ENCODE measurements at places on chromosomes 4 and X. TPM values are rescaled to one million over a fixed set of nuclear protein-coding genes. Genes with fewer than 3 reads are reported as not detected.

The PAGE1 gene
- 0.41 TPM for total RNA-seq

The NDST4 gene
- 6.1 TPM for total RNA-seq

The CT83 gene
- not detected for total RNA-seq

The CSAG3 gene
- not detected for total RNA-seq

The GPM6B gene
- 380 TPM for total RNA-seq

The CLIC2 gene
- total RNA-seq = 4.9 TPM

The OCIAD1 gene
- 179 TPM for total RNA-seq

The SAP30 gene
- total RNA-seq = 20.4 TPM

The ANKRD50 gene
- 84.8 TPM for total RNA-seq

The DRP2 gene
- total RNA-seq = 5.3 TPM

The PGRMC2 gene
- 28.1 TPM for total RNA-seq
